ENCODE measurements at places on chromosomes 3 and 15.
A peak's percentile ranks its signal among the peaks of the same experiment; 100 is the strongest.

GRCh38 chr3:162865466-162865865 lies 1368.9 kb downstream of the OTOL1 start:
- DNase-seq, result no peak

DNA sequence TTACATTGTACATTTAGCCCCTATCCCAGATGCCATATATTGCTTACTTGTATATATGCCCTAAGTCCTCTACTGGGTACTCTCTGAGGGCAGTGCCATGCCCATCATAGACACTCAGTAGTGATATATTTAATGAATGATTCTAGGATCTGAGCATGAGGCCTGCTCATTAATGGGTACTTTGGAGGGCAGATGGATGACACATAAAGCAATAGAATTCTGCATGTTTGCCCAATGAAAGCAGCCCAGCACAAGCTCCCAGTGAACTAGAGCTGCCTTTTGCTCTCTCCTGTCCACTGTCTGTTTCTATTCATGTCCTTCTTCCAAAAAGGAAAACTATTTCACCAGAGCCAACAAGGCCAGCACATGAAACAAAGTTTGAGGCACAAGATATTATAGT lies 63.9 kb downstream of the TGFBR2 start:
- no peak for DNase-seq

GRCh38 chr15:89472785-89473256 lies 23.6 kb downstream of the RHCG start:
- peak; percentile 72 for DNase-seq

- DNase-seq, result no peak
These were observed 452.3 kb downstream of the NAALADL2 start for GRCh38 chr3:175311404-175311803.

- no peak for DNase-seq
These were observed 5.8 kb downstream of the PLXNB1 start for GRCh38 chr3:48423883-48424695.

DNA sequence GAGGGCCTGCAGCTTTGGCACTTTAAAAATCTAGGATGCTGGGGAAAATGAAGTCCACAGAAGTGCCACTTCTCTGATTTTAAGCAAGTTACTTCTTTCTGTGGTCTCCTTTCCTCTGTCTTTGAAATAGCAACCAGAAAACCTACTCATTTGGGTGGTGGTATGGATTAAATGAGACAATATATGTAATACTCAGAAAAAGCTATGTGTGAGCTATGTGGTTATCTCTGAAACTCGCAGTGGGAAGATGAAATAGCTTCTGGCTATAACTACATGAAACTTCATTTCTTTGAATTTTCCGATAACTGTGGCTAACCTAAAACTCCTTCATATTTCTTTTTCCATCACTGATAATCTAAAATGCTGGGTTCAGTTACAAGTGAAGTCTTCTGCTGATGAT lies 368.9 kb downstream of the CLSTN2 start:
- no peak for DNase-seq

- no peak for DNase-seq
These were observed 29.0 kb upstream of the PRSS50 start for GRCh38 chr3:46746711-46747110.

- DNase-seq, result no peak
These were observed 36.4 kb upstream of the PTPRG start for GRCh38 chr3:61524933-61525332.

DNA sequence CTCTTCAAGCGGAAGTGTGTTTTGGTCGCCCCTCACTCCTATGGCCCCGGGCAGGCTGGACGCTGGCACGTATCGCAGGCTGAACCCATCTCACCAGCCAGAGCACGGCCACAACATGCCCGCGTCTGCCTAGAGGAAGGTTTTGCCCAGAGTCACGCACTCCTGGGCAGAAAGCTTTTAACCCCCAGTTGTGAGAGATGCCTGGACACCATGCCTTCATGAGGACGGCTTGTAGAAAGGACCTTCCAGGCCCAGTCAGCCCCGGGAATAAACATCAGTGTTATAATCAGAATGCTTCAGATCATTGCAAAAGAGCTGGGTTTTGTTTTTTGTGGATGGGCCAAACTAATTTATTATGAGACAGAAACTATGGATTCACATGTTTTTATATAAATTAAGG lies 16.5 kb downstream of the CYFIP1 start:
- no peak for DNase-seq

DNA sequence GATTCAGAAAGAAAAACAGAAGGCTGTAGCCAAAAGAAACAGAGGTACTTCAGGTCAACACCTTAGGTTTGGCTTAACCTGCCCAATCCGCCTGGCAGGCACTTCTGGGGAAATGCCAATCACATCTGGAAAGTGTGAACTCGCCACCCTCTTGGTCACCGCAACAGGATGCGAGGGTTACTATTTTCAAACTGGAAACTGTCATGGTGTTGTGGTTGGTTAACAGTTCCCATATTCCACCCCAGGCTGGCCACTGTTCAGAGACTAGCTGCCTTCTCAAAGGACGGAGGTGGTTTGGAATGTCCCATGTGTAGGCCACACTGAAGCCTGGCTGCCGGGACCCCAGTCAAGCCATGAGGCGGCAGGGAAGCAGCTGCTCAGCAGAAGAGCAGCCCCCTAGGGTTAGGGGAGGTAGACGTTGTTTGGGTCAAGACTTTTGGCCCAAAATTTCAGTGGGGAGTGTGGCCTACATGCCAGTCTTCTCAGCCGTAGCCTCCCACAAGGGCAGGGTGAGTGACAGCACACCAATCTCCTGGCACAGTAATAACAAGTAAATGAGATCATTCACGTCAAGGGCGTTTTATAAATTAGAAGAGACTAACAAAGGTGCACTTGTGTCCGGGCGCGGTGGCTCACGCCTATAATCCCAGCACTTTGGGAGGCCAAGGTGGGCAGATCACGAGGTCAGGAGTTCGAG lies 54.6 kb downstream of the UMPS start:
- DNase-seq, result no peak

DNA sequence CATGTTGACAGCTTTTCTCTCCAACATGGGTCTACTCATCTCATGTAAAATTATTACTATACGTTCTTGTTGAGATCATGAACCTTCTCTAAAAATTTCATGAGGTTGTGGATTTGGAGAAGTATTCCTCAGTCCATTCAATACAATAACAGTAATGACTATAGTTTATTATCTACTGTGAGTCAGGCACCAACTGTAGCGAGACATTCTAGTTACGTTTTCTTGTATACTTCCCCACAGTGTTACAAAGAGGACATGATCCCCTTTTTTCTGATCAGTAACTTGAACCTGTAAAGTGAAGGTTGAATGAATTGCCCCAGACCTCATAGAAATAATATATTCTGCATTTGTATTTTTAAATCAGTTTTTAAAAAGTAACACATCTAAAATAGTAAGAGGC lies 76.4 kb downstream of the AKAP13 start:
- no peak for DNase-seq

GRCh38 chr3:134229038-134229437 lies 21.6 kb downstream of the RYK start:
- no peak for DNase-seq

DNA sequence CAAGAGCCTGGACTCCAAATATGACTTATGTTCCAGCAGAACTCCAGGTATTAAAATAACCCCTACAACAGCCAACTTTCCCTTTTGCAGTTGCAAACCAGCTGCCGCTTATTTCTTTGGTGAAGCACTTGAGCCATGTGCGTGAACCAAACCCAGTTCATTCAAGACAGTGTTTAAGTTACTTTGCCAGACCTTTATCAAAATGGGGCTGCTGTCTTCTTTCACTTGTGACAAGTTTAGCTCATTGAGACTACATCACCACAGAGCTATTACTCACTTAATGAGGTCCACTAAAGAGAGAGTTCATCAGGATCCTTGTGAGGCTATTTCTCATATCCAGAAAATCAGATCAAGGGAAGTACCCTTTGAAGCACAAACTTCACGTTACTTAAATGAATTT lies 2.4 kb upstream of the XRN1 start:
- DNase-seq, result no peak

GRCh38 chr3:23944861-23945662 lies at the start of gene NR1D2:
TSS of gene NR1D2 (plus strand) at chr3:23945286. CDS start at chr3:23945579, 293 bp downstream.
- peak; percentile 89 for DNase-seq

- DNase-seq, result peak; percentile 7
These were observed 114.1 kb upstream of the GALNT15 start for GRCh38 chr3:16060358-16060852.

GRCh38 chr15:39226169-39226937 lies 354.5 kb upstream of the THBS1 start:
- no peak for DNase-seq

GRCh38 chr3:42063888-42064287 lies 27.3 kb upstream of the TRAK1 start:
- DNase-seq, result no peak

DNA sequence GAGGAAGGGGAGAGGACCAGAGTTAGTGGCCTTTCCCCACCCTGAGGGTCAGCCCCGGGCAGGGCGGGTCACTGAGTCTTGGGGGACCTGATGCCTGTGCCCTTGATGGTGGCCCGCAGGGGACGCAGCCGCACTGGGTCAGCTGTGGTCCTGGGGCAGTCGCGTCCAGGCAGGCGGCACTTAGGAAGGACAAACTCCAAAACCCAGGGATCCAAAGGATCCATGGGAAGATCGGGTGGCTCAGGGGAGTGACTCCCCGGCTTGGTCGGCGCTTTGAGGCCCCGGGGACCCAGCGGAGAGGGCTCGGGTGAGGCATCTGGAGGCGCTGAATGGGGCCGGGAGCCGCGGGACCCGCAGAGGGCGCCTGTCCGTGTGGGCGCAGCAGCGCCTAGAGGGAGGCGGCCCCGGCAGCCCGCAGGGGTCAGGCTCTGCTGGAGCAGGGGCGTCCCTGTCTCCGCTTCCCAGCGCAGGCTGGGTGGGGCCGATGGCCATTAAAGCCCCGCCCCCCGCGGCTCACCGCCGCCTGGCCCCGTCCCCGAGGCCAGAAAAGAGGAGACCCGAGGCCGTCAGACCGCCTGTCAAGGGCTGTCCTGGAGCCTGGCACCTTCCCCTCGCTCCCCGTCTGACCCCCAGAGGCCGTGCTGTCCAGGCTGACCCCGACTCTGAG lies 17.5 kb downstream of the CIDEC start:
- peak; percentile 80 for DNase-seq

- DNase-seq, result no peak
These were observed 304.3 kb downstream of the MAGI1 start for GRCh38 chr3:65734382-65734781.

GRCh38 chr15:95215017-95215416 lies 983.7 kb downstream of the MCTP2 start:
- no peak for DNase-seq

GRCh38 chr15:32956006-32956405 lies 238.2 kb downstream of the GREM1 start:
- peak; percentile 21 for DNase-seq

DNA sequence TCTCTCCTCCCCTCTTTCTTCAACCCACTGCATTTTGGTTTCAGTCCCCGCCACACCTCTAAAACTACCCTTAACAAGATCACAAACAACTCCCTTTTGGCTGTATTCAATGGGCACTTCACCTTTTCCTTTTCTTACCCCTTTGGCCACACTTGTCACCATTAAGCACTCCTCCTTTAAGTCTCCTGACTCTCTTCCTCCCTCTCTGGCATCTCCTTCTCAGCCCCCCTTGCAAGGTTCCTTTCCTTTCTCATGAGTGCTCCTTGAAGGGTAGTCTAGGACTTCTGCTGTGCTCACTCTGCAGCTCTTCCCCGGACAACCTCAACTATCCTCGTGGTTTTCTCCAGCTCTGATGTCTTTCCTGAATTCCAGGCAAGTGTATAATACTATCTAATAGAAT lies 103.7 kb downstream of the RPL22L1 start:
- DNase-seq, result no peak

DNA sequence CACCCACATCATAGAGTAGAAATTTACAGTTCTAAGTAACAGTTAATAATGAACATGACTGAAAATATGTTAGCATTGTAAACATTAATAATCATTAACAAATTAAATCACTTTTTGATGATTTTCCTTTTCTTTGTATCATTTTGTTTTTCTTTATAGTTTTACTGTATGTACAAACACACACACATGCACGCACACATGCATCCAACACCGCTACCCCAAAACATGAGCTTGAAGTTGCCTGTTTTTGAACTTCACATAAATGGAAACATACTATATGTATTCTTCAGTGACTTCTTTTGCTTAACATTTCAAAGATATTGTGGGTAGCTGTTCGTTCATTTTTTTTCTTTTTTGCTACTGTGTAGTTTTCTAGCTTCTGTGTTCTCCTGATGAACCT lies 123.9 kb downstream of the FNDC3B start:
- no peak for DNase-seq

DNA sequence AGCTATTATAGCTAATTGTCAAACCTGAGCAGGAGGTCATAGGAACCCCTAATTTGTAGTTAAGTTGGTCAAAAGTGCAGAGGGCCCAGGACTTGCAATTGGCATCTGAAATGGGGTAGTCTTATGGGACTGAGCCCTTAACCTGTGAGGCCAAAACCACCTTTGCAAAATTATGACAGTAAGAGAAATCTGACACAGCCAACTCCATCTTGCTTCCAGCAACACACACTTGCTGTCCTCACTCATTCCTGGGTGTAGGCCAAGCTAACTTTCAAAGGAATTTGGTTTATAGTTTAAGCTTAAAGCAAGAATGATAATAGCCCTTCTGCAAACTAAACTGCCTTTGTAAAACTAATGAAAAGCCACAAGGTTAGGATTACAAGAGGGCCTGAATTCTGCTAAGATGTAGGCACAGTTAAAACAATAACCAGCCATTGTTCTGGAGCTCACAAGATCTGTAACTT lies 57.6 kb upstream of the FRMD4B start:
- no peak for DNase-seq

DNA sequence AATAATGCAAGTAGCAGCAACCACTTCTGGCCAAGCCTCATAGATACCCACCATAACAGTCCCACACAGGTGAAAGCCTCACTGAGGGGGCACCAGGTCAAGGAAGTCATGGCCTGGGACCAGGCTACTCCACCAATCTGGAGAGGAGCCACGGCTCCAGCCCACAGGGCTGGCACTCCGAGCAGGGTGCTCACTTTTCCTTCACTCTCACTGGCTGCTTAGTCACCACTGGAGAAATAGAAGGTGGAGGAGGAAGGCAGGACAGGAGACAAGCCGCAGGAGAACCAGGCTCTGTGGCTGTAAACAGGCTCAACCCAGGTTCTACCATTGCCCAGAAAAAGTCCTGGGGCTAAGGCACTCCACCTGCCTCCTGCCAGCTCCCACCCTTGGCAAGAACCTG lies 1.2 kb downstream of the USP19 start:
- no peak for DNase-seq

GRCh38 chr3:46898321-46899150 lies 21.0 kb downstream of the PTH1R start:
- DNase-seq, result no peak

GRCh38 chr15:93332168-93332553 lies 243.2 kb upstream of the RGMA start:
- no peak for DNase-seq

DNA sequence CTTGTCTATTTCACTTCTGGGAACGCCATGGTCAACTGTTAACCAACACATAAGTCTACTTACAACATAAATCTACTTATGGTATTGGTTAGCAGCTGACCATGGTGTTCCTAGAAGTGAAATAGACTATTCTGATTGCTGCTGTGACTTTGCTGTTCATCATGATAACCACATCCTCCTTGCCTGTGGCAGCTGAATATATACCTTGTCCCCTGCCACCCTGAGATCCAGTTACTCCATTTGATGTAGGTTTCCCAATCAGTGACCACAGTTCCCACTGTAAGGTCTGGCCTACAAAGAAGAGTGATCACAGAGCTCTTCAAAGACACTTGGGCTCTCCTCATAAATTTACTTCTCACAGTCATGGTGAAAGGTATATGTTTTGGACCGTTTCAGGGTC lies 66.8 kb upstream of the ALDH1A3 start:
- no peak for DNase-seq

- no peak for DNase-seq
These were observed 29.1 kb downstream of the TMEM44 start for GRCh38 chr3:194604126-194604525.

Data from small intestine (tissue), 16 donors.